ENCODE measurements at places on chromosomes 1 and 21.

GRCh38 chr1:239276051-239276450 is 110.3 kb upstream of the CHRM3 start:
- no peak for DNase-seq

- DNase-seq = no peak
These were observed 8.9 kb downstream of the MTF1 start for GRCh38 chr1:37850352-37850955.

- no peak for DNase-seq
These were observed 660.6 kb downstream of the LRRIQ3 start for GRCh38 chr1:73537400-73537799.

GRCh38 chr21:34017039-34017961 is 56.1 kb upstream of the MRPS6 start:
- DNase-seq = no peak

GRCh38 chr1:207221934-207222351 is 99.5 kb upstream of the CD55 start:
- no peak for DNase-seq

DNA sequence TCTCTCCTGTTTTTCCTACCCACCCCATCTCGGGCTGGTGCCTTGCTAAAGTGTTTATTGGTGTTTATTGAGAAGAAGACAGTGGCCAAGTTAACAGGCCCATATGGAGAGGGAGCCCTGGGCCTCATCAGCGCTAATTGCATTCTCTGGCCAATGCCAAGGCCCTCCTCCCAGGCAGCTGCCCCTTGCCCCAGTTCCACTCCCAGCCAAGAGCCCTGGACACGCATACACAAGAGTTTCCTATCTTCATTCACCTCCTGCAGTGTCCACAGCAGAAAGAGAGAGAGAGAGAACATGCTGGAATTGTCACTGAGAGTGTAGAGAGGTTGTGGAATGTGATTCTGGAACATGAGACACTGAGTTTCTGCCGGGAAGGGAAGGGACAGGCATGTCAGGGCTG is 25.4 kb upstream of the VWA5B1 start:
- no peak for DNase-seq

GRCh38 chr1:119981986-119982815 is 85.9 kb upstream of the ADAM30 start:
- no peak for DNase-seq

- peak; percentile 71 for DNase-seq
These were observed 13.1 kb upstream of the KYAT3 start for GRCh38 chr1:89005286-89006151.

- no peak for DNase-seq
These were observed 2.7 kb downstream of the EPHX1 start for GRCh38 chr1:225812488-225813213.

DNA sequence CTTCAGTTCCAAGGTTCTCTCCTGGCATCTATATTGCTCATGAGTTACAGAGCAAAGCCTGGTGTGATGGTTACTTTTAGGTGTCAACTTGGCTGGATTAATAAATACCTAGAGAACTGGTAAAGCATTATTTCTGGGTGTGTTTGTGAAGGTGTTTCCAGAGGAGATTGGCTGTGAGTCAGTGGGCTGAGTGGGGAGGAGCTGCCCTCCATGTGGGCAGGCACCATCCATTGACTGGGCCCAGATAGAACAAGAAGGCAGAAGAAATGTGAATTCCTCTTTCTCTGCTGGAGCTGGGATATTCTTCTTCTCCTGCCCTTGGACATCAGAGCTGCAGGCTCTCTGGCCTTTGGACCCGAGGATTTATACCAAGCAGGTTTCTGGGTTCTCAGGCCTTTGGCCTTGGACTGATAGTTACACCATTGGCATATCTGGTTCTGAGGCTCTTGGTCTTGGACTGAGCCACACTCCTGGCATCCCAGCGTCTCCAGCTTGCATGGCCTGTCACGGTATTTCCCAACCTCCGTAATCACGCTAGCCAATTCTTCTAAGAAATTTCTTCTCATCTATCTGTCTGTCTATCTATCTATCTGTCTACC is 44.5 kb downstream of the B3GALT5 start:
- no peak for DNase-seq

DNA sequence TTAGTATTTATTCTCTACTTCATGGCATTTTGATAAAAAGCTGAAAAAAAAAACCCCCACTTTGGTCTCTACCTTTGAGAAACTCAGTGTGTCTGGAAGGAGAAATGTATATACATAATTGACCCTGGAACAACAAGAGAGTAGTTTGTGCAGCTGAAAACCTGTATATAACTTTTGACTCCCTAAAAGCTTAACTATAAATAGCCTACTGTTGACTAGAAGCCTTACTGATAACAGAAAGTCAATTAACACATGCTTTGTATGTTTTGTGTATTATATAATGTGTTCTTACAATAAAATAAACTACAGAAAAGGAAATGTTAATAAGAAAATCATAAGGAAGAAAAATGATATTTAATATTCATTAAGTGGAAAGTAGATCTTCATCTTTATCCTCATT is 88.0 kb downstream of the NEK7 start:
- no peak for DNase-seq

All from tibial artery (tissue), 4 donors.